ENCODE measurements at places on chromosomes 1 and 21.

DNA sequence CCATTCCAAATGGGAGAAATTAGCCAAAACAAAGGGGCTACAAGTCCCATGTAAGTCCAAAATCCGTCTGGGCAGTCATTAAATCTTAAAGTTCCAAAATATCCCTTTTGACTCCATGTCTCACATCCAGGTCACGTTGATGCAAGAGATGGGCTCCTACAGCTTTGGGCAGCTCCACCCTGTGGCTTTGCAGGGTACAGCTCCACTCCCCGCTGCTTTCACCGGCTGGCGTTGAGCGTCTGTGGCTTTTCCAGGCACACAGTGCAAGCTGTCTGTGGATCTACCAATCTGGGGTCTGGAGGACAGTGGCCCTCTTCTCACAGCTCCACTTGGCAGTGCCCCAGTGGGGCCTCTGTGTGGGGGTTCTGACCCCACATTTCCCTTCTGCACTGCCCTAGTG, 130.2 kb downstream of the TPR start:
- no peak for DNase-seq

- DNase-seq: no peak
These were observed 90.7 kb upstream of the GCLM start for GRCh38 chr1:93999840-94000415.

DNA sequence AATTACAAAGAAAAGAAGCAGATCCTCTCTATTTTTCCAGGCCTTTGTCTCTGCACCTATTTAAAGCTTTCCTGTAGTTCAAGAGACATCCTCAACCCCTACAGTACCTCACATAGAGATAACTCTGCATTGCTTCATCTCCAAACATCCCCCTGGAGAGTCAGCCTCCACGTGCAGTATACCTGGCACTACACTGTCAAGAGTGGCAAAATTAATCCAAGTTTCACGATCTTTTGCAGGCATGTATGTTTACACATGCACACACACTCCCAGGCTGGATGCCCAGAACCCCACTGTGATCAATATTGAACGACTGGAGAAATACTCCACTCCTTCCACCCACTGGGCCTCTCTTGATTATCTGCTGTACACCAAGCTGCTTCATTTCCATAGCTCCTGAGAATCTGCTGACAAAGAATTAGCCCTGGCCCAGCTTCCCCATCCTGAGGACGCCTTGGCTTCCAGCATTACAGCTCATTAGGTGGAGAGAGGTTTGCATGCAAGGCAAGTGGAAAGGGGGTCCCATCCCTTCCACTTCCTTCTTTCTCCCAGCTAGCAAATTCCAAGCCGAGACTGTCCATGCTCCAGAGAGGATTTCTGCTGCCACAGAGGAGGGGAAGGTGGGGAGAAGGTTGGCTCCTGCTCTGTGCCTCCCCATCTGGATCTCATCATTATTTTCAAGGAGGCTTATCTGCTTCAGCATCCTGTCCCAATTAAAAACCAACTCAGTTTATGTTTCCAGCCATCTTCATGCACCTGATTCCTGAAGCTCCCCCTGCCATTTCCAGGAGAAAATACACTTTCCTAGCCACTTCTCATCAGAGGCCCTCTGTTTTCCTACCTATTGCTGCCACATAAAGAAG, 66.5 kb upstream of the GOLT1A start:
- no peak for DNase-seq

GRCh38 chr1:234866007-234866866, 256.3 kb upstream of the IRF2BP2 start:
- DNase-seq: no peak

DNA sequence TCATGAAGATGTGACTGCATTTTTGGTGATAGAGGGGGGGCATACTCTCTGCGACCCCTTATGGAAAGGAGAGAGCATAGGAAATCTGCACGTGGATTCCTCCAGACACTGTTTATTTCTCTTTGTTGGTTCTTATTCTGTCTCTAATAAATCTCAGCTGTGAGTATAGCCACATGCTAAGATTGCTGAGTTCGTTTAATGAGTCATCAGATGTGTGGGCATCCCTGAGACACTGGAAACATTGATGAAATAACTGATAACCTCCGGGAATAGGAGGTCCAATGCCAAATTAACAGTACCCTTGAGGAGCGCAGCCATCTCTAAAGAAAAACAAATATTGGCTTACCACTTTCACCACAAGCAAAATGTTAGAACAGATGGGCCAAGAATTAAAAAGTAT, 880.2 kb upstream of the NEGR1 start:
- DNase-seq: no peak

- no peak for DNase-seq
These were observed 24.4 kb upstream of the RGS5 start for GRCh38 chr1:163227126-163227525.

GRCh38 chr1:153443486-153443885, 17.0 kb downstream of the S100A7 start:
- DNase-seq: no peak

DNA sequence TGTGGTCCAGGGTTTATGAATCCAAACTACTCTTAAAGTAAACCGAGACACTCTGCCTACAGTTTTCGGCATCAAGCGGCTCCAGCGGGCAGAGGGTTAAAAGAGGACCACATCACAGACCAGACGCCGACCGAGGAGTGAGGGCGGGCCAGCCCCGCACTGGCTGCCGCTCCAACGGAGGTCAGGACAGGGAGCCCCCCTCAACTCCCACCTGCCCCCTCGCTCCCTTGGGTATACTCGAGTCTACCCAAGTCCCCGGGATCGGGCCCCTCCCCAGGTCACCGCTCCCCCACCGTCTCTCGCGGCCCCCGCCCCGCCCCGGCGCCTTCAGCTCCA, 312 bp downstream of the ARNT start:
- peak; percentile 38 for DNase-seq

DNA sequence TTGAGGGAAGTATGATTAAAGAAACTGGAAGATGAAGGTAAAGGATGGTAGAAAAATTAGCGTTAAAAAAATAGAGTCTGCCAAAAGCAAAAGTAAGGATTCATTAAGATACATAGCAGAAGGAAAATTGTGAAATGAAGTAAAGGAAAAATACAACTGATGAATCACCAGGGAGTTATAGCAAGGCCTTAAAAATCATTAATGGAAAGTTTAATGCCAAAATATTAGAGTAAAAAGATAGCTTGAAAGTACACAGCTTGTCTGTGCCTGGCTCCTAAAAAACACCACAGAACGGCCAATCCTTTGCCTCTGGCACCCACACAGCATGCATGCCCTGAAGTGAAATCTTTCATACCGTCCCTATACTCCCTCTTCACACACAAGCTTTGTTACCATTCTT, 66.9 kb upstream of the APOBEC4 start:
- no peak for DNase-seq

DNA sequence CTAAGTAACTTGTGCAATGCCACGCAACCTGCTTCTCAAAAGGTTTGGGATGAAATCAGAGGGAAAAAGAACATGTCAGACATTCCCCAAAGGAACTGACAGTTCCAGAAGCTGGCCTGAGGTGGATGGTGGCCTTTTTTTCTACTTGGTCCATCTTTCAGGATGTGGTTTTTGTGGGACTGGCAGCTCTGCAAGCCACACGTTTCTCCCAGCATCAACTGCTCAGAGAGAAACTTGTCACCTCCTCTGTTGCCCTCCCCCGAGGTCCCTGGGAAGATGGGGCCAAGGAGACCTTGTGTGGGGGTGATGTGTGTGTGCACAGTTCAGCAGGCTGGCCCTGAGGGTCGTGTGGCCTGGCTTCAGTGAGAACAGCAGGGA, 2.5 kb upstream of the DHRS3 start:
- DNase-seq: no peak

GRCh38 chr21:15272171-15272570, 207.4 kb upstream of the NRIP1 start:
- no peak for DNase-seq

GRCh38 chr1:236850077-236850979, 55.2 kb downstream of the MTR start:
- no peak for DNase-seq

DNA sequence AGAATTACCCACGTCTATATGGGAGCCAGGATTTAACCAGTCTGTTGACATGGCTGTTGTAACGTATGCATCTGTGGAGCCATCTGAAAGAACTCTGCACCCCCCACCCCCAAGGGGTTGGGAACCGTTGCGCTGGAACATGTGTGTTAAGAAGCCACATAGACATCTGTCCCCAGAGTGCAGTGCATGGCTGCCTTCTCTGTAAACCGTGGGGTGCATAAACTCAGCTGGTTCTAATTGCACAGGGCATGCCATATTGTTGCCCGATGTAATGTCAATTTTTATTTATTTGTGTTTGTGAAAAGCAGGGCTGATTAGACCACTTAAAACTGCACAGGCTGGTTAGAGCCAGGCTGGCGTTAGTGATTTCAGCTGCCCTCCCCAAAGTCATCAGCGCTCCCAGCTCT, 70.1 kb upstream of the ROR1 start:
- DNase-seq: no peak

GRCh38 chr21:26888256-26888655, 43.0 kb upstream of the ADAMTS1 start:
- DNase-seq: no peak

DNA sequence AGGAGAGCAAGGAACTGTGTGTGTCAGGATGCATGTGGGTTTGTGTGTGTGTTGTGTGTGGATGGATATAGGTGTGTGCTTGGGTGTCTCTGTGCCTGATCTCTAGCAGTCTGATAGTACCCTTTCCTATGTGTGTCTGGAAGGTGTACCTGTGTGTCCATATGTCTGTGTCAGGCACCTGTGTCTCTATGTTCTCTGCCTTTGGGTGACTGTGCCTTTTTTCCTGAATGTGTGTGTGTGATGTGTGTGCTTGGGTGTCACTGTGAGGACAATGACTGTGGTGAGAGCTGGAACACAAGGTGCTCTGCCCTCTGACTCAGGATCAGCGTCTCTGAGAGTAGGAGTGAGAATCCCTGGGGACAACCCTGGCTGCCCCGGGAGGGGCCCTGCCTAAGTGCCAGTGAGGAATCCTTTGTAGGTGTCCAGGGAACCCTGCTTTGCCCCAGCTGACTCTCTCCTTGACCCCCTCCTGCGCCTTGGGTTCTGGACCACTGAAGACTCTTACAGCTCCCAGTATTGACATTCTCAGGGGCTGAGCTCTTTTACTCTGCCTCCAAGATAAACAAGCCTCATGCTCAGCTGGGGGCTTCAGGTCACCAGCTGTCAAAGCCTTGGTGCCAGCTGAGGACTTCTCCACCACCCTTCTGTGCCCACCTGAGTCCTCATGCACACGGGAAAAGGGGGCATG, 735 bp upstream of the EFNA3 start:
- no peak for DNase-seq

- no peak for DNase-seq
These were observed 34.5 kb downstream of the PROX1 start for GRCh38 chr1:214022229-214022791.

Measured in GOT3 (cell line).